Hematopoietic multipotent progenitor cell treated with erythropoietin and hydrocortisone succinate and interleukin-3 and kit ligand, for 15 days (in vitro differentiated cells): ENCODE measurements at places on chromosomes 7 and 10.
A peak's percentile ranks its signal among the peaks of the same experiment; 100 is the strongest.

DNA sequence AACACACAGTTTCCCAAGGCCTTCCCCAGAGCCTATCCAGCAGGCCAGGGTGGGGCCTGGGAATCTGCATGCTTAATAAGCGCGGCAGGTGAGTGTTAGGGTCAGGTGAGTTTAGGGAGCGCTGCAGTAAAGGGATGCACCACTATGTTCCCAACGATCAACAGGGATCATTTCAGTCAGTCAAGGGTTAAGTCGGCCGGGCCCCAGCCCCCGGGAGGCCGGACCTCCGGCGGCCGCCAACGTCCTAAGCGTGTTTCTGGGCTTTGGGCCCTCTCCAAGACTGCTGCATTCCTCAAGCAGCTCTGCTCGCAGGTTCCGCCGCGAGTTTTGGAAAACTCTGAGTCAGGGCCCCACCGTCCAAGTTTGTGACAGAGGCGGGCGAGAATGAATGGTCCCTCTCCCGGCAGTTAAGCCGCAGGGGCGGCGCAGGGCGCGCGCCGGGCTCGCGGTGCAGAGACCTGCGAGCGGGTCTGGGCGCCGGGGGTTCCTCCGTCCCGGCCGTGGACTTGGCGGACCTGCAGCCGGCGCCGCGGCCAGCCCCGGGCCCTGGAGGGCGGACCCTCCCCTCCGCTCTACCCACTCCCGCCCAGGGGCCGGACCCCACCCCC, 81.6 kb downstream of the ARHGAP22 start:
- no peak for DNase-seq

- DNase-seq, result no peak
Measured at GRCh38 chr7:132574223-132574622, 2.0 kb downstream of the PLXNA4 start.

DNA sequence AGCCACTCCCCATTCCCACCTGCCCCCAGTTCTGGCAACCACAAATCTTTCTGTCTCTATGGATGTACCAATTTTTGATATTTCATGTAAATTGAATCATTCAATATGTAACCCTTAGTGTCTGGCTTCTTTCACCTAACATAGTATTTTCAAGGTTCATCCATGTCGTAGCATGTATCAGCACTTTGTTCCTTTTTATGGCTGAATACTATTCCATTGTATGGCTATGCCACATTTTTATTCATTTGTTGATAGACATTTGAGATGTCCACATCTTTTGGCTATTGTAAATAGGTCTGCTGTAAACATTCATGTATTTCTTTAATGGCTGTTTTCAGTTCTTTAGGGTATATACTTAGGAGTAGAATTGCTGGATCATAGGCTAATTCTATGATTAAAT, 270.5 kb downstream of the FGFR2 start:
- DNase-seq, result no peak

DNA sequence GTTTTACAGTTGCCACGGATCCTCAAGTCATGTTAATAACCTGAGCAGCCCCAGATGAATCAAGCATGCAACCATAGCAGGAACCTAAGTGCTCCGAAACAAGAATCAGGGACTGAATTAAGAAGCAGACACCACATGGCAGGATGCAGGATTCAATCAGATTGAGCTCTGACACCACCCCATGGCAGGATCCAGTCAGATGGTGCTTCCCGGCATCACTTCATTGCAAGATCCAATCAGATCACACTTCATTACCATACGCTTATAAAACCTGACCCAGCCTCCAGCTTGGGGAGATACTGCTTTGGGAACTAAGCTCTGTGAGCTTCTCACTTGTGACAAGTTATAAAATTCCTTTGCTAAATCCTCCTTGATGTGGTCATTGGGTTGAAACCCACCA, 55.3 kb downstream of the ABCB4 start:
- no peak for DNase-seq

GRCh38 chr10:68105820-68106219, 3.5 kb upstream of the MYPN start:
- no peak for DNase-seq

DNA sequence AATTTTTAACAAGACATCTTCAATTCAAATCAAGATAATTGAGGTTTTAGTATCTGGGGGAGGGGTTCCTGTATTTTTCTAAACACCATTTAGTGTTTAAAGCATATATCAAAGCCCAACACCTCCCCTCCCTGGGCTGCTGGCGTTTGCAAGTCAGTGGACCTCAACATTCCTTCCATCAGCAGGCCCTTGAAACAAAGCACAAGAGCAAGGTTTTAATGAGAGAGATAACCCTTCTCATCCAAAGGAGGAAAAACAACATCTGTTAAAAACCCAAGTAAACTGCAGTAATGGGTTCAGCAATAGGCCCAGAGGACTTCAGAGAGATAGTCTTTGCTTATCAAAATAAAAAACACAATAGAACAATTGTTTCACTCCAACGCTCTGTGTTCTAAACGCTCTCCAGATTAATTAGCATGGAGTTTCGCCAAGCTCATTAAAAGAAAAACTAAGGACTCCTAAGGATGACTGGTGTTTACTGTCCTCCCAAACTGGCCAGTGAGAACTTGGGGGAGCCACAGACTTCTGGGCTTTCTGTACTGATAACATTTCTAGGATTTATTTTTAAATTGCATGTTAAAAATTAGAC, 2.5 kb downstream of the JCAD start:
- no peak for DNase-seq

- no peak for DNase-seq
Measured at GRCh38 chr7:10015687-10016086, 958.0 kb upstream of the PHF14 start.

- no peak for DNase-seq
Measured at GRCh38 chr10:62813981-62814380, 2.2 kb downstream of the EGR2 start.

DNA sequence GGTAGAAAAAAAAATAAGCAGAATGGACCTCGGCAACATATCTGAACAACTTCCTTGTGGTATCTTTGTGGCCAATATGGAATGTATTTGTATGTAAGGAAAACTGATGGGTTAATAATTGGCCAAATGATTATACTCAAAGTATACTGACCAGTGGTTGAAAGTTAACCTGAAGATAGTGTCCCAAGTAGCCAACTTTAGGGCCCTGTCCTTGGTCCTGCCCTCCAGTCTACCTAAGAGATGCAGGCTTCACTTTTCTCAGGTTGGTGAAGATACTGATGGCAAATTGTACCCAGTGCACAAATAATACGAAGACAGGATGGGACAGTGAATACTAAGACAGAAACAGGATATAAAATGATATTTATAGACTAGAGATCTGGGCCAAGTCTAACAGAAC, 109.2 kb downstream of the SORCS3 start:
- no peak for DNase-seq

GRCh38 chr7:134660242-134660785, 13.7 kb downstream of the BPGM start:
- peak; percentile 80 for DNase-seq

DNA sequence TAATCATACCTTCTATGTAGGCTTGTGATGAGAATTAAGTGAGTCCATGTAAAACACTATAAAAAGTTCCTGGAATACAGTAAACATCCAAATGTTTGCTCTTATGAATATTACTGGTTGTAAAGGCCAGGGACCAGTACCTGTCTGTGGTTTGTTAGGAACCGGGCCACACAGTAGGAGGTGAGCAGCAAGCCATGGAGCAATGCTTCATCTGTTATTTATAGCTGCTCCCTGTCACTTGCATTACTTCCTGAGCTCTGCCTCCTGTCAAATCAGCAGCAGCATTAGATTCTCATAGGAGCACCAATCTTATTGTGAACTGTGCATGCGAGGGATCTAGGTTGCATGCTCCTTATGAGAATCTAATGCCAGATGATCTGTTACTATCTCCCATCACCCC, 662.0 kb upstream of the ANKRD30A start:
- DNase-seq, result no peak

- DNase-seq, result no peak
Measured at GRCh38 chr10:123530166-123530870, 135.8 kb upstream of the GPR26 start.

- no peak for DNase-seq
Measured at GRCh38 chr10:121073728-121074127, 222.6 kb downstream of the WDR11 start.

- no peak for DNase-seq
Measured at GRCh38 chr7:139721821-139722220, 56.0 kb downstream of the HIPK2 start.

GRCh38 chr10:96230527-96230926, 40.8 kb downstream of the BLNK start:
- no peak for DNase-seq

DNA sequence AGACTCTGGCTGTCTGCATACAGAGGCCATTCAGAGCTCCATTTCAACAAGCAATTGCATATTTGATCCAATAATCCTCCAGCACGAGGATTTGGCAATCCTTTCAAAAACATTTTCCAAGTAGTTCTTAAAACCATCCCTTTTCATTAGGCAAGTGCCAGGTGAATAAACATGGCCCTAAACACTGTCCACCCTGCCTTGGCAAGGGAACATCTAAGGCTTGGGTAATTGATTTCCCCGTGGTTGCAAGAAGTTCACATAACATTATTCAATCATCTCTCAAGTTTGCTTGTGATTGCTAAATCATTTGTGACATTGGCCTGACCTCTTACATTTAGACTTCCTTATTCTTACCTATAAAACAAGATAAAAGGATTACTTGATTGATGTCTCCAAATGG, 175.2 kb downstream of the CTTNBP2 start:
- DNase-seq, result no peak

DNA sequence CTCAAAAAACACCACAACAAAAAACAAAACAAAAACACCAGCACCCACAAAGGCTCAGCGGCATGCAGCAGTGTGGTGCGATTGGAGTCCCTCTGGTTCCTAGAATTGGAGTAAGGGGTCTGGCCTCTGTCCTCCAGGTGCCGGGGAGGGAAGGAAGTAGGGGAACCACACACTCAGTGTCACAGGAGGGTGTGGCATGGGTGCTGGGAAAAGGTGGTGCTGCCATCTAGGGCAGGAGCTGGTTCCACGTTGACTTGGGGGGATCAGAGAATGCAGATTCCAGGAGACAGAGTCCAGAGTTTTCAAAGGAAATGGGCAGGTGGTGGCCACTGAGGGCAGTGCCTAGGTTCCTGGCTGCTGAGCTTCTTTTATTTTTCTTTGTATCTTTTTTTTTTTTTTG, 19.8 kb upstream of the WIPI2 start:
- DNase-seq, result no peak

GRCh38 chr10:109919220-109919619, 4.1 kb downstream of the XPNPEP1 start:
- DNase-seq, result no peak

DNA sequence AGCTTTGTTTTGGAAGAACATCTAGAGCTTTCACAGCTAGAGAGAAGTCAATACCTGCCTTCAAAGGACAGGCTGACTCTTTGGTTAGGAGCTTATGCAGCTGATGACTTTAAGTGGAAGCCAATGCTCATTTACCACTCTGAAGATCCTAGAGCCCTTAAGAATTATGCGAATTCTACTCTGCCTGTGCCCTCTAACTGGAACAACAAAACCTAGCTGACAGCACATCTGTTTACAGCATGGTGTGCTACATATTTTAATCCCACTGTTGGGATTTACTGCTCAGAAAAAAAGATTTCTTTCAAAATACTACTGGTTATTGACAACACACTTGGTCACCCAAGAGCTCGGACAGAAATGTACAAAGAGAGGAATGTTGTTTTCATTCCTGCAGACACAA, 57.3 kb downstream of the PALS2 start:
- DNase-seq, result no peak
